Fibroblast of the aortic adventitia (primary cell): ENCODE measurements at places on chromosomes 4 and X. TPM values are rescaled to one million over a fixed set of nuclear protein-coding genes. Genes with fewer than 3 reads are reported as not detected.

The CLDN2 gene
- not detected in 2 replicates for total RNA-seq

The FREM3 gene
- not detected in 2 replicates for total RNA-seq

The RPS6KA6 gene
- total RNA-seq: 4.2 and 7.0 TPM in 2 replicates

The MAGEA4 gene
- total RNA-seq: not detected in 2 replicates

The ARL9 gene
- total RNA-seq: 0.09 TPM in 1 of 2 replicates, not detected in the other

The LRCH2 gene
- total RNA-seq: 3.5 and 11.1 TPM in 2 replicates

The MGAT4D gene
- not detected in 2 replicates for total RNA-seq

The TMEM156 gene
- 0.18 TPM in 1 of 2 replicates, not detected in the other for total RNA-seq

The MSANTD1 gene
- 0.41 and 0.63 TPM in 2 replicates for total RNA-seq

The P2RY4 gene
- 0.09 and 0.41 TPM in 2 replicates for total RNA-seq

The RAB39B gene
- 1.6 and 2.7 TPM in 2 replicates for total RNA-seq

The CAMK2D gene
- total RNA-seq: 276 and 378 TPM in 2 replicates

The CFI gene
- total RNA-seq: 17.6 and 201 TPM in 2 replicates

The UGT2B15 gene
- not detected in 2 replicates for total RNA-seq

The TSPAN7 gene
- total RNA-seq: 0.09 and 0.82 TPM in 2 replicates

The GLUD2 gene
- 1.4 and 5.4 TPM in 2 replicates for total RNA-seq

The F8A1 gene
- total RNA-seq: 2.6 and 7.1 TPM in 2 replicates

The SPANXD gene
- total RNA-seq: not detected in 2 replicates

The FAM47E gene
- total RNA-seq: 0.18 TPM in 1 of 2 replicates, not detected in the other

The TSPAN6 gene
- total RNA-seq: 32.5 and 46.6 TPM in 2 replicates

The HAUS7 gene
- total RNA-seq: 16.4 and 16.5 TPM in 2 replicates

The TRAPPC2 gene
- 21.5 and 31.4 TPM in 2 replicates for total RNA-seq

The TENT5D gene
- 0.09 TPM in 1 of 2 replicates, not detected in the other for total RNA-seq

The CENPVL2 gene
- total RNA-seq: 0.41 TPM in 1 of 2 replicates, not detected in the other

The NBDY gene
- 7.6 and 11.9 TPM in 2 replicates for total RNA-seq

The KCND1 gene
- 0.81 and 1.4 TPM in 2 replicates for total RNA-seq

The NKX3-2 gene
- total RNA-seq: 0.18 and 1.9 TPM in 2 replicates

The GAGE12J gene
- not detected in 2 replicates for total RNA-seq

The SLITRK4 gene
- total RNA-seq: 0.99 and 8.3 TPM in 2 replicates

The PDCL2 gene
- not detected in 2 replicates for total RNA-seq

The TRO gene
- total RNA-seq: 12.5 and 13.1 TPM in 2 replicates

The FGFR3 gene
- 0.33 and 0.45 TPM in 2 replicates for total RNA-seq

The PITX2 gene
- 0.18 and 1.4 TPM in 2 replicates for total RNA-seq

The SSX4 gene
- total RNA-seq: not detected in 2 replicates

The GCNA gene
- 2.3 and 2.4 TPM in 2 replicates for total RNA-seq

The PRAF2 gene
- total RNA-seq: 2.6 and 17.8 TPM in 2 replicates

The CDS1 gene
- total RNA-seq: 0.36 and 0.57 TPM in 2 replicates

The TMEM271 gene
- total RNA-seq: not detected in 2 replicates

The TREX2 gene
- 1.3 TPM in 1 of 2 replicates, not detected in the other for total RNA-seq

The HEPH gene
- total RNA-seq: 29.5 and 52.8 TPM in 2 replicates

The TRAM1L1 gene
- 3.2 and 4.3 TPM in 2 replicates for total RNA-seq

The HMGB3 gene
- 8.2 and 13.1 TPM in 2 replicates for total RNA-seq

The XG gene
- 13.8 and 50.4 TPM in 2 replicates for total RNA-seq

The HSD17B11 gene
- total RNA-seq: 46.8 and 297 TPM in 2 replicates

The GASK1B gene
- total RNA-seq: 22.3 and 37.6 TPM in 2 replicates

The EGF gene
- 0.09 and 1.1 TPM in 2 replicates for total RNA-seq

The SPANXN4 gene
- not detected in 2 replicates for total RNA-seq

The PIGA gene
- 1.9 and 10.5 TPM in 2 replicates for total RNA-seq

The CXCL10 gene
- total RNA-seq: not detected in 2 replicates
